ENCODE measurements at places on chromosomes 2 and 18.
A peak's percentile ranks its signal among the peaks of the same experiment; 100 is the strongest.

- DNase-seq = no peak
Measured at GRCh38 chr2:197675711-197676188, 363 bp upstream of the RFTN2 start.

- no peak for DNase-seq
Measured at GRCh38 chr18:4453874-4454536, 1.1 kb downstream of the DLGAP1 start.

DNA sequence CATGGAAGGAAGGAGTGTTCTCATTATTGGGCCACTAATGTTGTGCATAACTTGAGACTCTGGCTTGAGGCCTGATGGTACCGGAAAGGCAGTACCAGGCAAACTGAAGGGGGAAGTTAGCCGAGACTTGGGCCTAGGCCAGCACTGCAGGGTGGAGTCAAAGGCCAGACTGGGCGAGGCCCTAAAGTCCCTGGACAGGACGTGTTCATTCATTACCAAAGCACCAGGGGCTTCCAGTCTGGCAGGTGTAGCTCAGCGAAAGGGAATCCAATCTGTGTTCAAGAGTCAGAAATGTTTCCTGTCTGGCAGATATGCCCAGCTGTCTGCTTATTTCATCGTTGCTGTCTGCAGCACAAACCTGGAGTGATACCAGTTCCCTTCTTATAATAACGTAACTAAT, 4.7 kb upstream of the ITSN2 start:
- DNase-seq = no peak

GRCh38 chr2:105766300-105766866, 21.7 kb downstream of the NCK2 start:
- no peak for DNase-seq

GRCh38 chr2:159091976-159092375, 123.5 kb downstream of the TANC1 start:
- DNase-seq = peak; percentile 62

DNA sequence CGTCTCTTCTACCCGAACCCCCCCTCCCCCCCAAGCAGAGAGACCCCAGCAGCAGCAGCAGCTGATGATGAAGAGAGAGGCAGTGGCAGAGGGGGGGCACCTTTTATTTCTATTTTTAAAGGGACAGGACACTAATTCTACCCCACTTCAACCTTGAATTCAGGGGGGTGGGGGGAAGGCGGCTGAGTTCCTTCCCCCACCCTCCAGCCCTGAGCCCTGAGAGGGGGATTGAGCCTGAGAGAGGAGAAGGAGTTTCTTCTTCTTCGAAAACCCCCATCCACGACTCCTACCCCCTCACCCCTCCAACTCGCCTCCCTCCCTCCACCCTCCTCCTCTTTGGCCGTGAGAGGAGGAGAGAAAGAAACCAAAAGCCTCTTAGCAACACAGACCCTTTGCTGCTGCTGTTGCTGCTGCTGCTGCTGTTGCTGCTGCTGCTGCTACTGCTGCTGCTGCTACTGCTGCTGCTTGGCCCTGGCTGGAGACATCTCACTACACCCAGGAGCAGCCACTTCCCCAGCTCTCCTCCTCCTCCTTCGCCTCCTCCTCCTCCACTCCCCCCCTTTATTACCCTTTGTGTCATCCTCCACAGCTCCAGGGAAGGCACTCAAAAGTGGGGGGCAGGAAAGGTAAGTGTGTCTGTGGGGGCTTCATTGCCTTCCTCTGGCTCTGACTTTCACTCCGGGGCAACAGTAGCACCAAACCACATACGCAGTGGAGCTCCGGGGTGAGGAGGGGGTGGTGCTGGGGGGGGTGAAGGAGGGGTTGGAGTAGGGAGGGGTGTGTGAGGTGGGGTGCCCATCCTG, at the start of gene MBD5:
TSS of gene MBD5 (plus strand) at position 33 of the 803 bp plus-strand sequence.
- peak; percentile 69 for DNase-seq

- no peak for DNase-seq
Measured at GRCh38 chr2:101175991-101176390, 24.8 kb upstream of the TBC1D8 start.

DNA sequence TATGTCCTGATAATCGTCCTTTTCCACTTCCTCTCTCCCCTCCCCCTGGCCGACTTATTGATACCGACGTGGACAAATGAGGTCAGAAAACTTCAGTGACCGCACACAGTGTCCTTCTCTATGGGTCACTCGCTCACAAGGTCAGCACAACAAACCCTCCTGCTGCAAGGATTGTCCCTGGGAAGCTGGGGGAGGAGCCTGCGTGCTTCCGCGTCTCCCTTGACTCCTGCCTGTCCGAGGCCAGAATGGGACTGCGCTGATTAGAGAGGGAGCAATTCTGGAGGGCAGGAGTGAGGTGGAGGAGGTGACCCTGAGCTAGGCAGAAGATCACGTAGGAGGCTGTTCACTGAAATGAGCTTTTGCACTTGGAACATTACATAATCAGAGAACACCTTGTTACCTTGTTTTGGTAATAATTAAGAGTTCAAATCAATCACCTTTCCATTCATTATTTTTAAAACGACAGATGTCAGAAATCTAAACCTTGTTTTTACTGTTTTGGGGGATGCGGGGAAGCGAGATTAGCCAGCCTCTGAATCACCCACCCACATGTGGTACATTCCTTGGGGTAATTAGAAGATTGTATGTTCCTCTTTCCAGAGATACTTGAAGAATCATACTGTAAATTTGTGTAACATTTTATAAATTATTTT, 70.6 kb downstream of the CTAGE1 start:
- no peak for DNase-seq

- no peak for DNase-seq
Measured at GRCh38 chr2:131521961-131522781, 5.5 kb upstream of the CCDC74A start.

- DNase-seq = no peak
Measured at GRCh38 chr18:37330173-37330572, 235.4 kb downstream of the CELF4 start.

DNA sequence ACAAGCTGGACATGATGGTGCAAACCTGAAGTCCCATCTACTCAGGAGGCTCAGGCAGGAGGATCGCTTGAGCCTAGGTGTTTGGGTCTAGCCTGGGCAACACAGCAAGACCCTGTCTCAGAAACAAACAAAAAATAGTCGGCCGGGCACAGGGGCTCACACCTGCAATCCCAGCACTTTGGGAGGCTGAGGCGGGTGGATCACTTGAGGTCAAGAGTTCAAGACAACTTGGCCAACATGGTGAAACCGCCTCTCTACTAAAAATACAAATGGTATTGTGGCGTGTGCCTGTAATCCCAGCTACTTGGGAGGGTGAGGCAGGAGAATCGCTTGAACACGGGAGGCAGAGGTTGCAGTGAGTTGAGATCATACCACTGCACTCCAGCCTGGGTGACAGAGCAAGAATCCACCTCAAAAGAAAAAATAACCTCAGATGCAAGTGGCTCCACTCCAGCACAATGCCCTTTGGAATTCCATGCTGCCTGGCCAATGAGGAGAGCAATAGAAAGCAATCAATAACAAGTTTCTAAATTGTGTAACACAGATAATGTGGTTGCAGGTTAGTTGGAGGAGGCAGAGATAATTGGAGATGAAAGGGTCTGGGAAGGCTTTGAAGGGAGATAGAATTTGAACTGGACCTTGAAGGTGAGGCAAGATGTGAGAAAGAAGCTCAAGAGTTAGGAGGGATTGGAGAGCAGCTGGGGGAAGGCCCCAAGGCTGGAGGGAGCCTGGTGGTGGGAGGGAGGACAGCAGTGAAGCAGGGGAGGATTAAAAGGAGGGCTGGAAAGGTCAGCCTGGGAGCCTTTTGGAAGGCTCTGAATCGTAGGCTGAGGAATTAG, 6.0 kb downstream of the TTC31 start:
- no peak for DNase-seq

- peak; percentile 25 for DNase-seq
Measured at GRCh38 chr2:211033765-211034164, 477.4 kb downstream of the CPS1 start.

GRCh38 chr2:31651736-31652135, 71.0 kb upstream of the SRD5A2 start:
- DNase-seq = no peak

DNA sequence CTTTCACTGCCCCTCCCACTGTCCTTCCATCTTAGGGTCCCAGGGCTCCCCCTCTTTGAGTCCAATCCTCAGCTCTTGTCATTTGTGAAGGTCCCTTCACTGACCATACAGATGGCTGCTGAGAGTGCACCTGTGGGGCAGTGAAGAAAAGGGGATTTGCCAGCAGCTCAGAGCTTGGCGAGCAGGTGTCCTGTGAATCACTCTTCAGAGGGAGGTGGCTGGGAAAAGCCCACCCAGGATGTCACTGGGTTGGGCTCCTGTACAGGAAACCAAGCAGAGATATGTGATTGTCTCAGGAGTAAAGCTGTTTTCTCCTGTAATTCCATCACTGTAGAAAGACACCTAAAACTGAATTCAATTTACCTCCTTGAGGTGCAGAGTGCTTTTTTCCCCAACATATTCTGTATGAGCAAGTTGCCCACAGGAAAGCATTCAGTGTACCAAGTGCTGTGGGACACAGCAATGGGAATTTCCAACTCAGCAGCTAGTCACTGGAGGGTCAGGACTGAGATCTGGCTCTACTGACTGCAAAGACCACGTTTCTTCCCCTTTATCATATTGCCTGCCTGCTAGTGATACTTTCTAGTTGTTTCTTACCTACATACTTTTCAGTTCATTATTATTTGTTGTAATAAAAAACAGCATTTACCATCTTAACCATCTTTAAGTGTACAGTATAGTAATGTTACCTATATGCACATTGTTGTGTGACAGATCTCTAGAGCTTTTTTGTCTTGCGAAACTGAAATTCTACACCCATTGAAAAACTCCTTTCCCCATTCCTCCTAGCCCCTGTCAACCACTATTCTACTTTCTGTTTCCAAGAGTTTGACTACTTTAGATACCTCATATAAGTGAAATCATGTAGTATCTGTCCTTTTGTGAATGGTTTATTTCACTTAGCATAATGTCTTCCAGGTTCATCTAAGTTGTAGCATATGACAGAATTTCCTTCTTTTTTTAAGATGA, 239.1 kb downstream of the TSN start:
- DNase-seq = peak; percentile 56

Data from MM.1S (cell line).